ENCODE measurements at places on chromosomes 12 and 14.

GRCh38 chr12:29073631-29074239 lies 75.3 kb upstream of the FAR2 start:
- DNase-seq: peak; percentile 25

DNA sequence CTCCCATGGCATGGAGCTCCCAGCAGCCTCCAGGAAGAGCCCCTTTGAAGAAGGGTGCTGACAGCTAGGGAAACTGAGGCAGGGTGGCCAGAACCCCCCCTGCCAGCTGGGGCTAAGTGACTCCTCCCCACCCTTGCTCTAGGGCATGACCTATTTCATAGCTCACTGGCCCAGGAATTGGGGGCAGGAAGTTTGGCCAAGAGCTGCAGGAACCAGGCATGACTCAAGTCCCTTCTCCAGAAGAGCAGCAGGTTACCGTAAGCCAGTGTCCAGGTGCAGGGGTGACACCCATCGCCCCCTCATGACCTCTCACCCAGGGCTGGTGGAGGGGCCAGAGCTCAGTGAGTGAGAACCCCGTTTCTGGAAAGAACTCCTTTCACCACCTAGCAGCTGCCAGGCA lies 1.9 kb downstream of the RASAL1 start:
- no peak for DNase-seq

DNA sequence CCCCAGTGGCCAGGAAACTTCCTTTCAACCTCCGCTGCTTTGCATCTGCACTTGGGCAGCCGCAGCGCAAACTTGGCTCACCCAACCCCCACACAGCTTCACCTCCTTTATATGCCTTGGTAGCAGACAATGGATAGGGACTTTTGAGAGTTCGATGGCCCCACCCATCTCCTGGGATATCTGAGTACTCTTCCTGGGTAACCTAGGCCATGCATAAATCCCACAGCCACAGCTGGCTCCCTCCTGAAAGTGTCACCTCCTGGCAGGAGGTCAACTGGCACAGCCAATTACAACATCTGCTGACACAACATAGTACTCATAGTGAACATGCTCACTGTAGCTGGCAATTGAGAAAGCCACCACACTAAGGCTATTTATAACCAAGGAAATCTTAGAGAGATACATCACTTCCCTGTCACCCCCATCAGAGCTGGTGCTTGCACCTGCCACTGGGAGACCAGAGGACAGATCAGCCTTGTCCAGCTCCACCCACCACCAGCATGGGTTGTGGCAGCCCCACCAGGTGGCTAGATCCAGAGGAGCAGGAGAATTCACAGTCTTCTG lies 410.0 kb downstream of the SYT1 start:
- no peak for DNase-seq

DNA sequence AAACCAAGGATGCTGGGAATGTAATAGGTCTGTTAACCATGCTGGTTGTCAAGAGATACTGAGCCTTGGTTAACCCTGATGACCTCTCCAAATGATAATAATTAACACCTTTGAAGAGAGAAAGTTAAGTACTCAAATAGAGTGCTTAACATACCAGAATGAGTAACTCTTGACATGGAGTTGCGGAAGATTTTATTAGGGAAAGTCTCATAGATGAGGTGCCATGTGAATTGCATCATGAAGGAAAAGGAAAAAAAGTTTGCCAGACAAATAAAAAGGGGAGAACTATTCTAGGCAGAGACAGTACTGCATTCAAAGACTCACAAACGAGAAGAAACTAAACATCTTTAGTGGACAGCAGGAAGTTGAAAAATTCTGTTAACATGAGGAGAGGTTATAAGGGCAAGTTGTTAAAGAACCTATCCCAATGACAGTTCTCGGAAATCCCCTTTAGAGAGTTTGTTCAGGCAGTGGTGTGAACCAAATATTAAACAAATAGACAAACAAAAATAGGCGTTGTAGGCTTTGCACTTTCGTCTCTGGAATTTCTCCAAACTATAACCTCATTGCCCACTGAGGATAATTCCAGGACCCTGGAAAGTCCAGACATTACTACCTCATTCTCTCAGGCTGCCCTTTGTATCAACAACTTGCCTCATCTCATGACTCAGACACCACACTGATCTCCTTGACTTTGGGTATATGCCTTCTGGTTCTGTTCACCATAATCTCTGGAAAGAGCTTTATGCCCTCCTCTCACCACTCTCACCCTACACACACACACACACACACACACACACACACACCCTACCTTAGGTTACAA lies 435.0 kb downstream of the GXYLT1 start:
- no peak for DNase-seq

- DNase-seq: no peak
Measured at GRCh38 chr14:94364037-94364436, 24.4 kb downstream of the SERPINA1 start.

GRCh38 chr14:99276482-99276881 lies 4.5 kb upstream of the BCL11B start:
- no peak for DNase-seq
